ENCODE measurements at places on chromosomes 6 and 20.

- no peak for DNase-seq
These were observed 17.0 kb downstream of the TGM6 start for GRCh38 chr20:2397595-2398145.

- DNase-seq: no peak
These were observed 13.3 kb upstream of the WTAP start for GRCh38 chr6:159713984-159714383.

DNA sequence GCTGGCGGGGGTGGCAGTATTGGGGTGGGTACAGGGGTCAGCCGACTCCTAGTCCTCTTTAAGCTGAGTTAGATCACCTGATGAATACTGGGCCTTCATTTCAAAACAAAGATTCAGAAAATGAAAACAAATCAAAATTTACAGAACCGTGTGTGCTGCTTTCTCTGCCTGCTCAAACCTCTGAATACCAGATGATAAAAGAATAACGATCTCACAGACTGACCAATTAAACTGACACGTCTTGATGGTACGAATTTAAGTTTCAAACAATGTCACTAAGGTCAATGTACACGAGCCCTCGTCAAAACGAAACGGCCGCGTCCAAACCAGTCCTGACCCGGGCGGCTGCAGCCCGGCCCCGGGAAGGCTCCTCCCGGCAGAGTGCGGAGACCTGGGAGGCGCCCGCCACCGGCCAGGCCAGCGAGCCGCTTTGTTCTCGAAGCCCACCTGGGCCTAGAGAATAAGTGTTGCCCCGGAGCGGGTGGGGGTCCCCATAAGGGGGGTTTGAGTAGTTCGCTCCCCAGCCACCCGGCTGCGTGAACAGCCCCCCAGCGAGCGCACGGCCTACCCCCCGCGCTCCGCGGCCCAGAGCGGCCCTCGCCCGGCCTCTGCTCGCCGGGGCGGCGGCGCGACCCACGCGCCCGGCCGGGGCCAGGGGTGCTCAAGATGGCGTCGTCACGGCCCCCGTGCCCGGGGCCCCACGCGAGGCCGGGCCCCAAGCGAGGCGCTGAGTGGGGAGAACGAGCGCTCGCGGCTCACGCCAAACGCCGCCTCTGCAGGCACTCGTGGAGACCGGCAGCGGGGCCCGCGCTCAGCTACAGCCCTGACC lies 728 bp downstream of the PSMA7 start:
- DNase-seq: peak; percentile 22

GRCh38 chr6:33208091-33208967 lies at the start of gene RING1:
RING1 (plus strand) TSS chr6:33208500; CDS start chr6:33208823, 323 bp downstream.
- peak; percentile 90 for DNase-seq

DNA sequence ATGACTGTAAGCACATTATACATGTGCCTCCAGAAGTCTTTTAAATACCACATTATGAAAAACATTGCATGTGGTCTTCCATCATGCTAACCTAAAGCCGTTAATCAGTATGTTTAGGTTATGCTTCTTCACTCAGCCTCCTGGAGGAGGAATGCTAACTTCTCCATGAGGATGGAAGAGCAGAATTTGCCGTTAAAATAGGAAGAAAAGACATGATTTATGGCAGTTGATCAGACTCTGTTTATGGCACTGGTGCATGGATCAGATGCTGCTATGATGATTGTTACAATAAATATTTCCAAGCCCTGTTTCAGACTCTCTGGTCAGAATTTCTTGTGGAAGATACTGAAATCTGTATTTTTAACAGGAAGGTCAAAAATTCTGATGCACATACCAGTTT lies 31.7 kb downstream of the MAP3K4 start:
- no peak for DNase-seq

DNA sequence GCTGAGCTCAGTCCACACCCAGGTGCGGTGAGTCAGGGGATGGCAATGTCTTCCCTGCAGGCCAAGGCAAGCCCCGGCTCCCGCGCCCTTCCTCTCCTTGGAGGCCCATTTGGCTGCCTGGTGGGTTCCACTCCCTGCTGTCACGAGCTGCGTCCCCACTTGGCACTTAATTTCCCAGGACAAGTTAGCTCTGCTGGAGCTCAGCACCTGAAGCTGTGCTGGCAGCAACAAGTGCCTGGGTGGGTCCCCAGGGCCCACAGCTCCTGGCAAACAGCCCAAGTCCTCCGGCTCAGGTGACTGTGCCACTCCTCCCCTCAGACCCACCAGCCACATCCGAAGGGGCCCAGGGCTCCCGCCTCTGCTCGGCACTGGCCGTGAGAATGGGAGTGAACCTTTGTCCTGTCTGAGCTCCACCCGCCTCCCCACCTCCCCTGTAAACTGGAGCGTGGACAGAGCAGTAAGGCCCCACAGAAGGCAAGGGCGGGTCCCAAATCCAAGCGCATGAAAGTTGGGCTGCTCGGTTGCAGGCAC lies 16.9 kb downstream of the LAMA5 start:
- DNase-seq: no peak

DNA sequence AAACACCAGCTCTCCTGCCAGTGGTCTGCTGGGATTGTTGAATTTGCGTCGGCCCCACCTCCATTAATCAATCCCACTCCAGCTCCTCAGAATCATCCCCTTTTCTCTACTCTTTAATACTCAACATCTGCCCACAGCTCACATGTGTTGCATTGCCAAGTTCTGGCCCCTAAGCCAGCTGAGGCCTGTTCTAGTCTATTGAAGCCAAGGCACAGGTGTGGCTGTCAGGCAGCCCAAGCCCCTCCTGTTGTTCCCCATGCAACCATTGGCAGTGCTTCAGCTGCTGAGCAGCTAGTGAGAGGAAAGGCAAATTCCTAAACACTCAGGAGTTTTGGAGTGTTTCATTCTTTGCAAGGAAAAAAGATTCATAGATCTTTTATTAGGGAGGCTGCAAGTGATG lies 128.0 kb upstream of the NT5E start:
- DNase-seq: no peak

DNA sequence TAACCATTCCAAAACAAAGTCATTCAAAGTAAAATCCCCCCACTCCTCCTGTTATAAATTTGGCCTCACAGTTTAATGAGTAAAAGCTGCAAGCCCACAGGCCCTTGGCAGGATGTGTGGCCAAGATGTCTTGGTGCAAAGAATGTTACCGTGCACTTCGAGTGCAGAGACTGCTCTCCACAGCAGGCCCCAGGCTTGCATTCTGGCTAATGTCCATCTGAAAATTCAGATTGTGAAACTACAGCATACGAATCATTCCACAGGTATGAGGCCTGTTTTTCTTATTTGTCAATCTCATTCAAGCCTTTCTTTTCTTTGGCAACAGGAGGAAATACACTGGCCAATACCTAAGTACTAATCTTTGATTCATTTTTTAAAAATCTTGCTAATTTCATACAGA lies 7.1 kb downstream of the RPS6KA2 start:
- DNase-seq: no peak

DNA sequence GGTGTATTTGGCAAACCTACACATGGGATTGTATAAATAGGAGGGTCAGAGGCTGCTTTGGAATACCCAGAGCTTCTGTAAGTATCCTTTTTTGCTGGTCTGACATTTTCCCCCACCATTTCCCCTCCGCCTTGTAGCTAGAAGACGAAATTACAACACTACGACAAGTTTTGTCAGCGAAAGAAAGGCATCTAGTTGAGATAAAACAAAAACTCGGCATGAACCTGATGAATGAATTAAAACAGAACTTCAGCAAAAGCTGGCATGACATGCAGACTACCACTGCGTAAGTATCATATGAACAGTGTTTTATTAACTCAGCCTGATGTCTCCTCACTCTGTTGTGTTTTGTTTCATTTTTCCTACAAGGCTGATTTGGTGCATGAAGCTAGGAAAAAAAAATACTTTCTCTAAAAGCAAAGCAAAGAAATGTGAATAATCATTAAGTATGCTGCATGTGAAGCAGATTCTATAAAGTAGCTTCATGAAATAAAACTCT lies 72.7 kb downstream of the HDDC2 start:
- no peak for DNase-seq

DNA sequence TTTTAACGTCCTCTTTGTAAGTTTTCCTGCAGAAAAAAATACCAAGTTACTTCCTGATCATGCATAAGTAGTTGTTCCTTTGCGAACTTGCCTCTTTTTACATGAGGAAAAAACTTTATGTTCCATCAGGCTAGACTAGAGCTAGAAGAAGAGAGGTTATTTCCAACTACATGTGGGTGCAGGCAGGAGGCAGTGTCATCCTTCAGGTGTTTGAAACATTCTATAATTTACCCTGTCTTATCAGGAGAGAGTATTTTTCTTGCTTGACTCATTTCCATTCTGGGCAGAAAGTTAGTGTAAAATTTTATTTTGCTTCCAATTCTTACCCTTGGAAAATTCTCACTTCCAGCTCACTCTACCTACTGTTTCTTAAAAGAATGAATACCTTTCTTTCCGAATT lies 28.5 kb upstream of the EPHA7 start:
- no peak for DNase-seq

DNA sequence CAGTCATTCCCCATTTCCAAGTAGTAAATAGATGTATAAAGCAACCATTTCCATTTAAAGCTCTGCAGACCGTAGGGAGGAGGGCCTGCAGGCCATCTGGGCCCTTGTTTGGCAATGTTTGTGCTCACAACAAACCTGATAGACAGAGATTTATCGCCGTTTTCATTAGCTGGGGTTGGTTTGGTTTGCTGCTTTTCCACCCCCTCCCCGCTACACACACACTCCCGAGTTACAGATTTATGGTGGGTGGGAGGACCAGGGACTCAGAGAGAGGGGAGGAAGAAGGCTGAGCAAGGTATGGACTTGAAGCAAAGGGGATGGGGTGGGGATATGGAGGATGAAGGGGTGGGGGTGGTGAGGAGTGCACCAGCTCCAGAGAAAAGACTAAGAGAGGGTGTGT lies 36.6 kb upstream of the FOXP4 start:
- no peak for DNase-seq

DNA sequence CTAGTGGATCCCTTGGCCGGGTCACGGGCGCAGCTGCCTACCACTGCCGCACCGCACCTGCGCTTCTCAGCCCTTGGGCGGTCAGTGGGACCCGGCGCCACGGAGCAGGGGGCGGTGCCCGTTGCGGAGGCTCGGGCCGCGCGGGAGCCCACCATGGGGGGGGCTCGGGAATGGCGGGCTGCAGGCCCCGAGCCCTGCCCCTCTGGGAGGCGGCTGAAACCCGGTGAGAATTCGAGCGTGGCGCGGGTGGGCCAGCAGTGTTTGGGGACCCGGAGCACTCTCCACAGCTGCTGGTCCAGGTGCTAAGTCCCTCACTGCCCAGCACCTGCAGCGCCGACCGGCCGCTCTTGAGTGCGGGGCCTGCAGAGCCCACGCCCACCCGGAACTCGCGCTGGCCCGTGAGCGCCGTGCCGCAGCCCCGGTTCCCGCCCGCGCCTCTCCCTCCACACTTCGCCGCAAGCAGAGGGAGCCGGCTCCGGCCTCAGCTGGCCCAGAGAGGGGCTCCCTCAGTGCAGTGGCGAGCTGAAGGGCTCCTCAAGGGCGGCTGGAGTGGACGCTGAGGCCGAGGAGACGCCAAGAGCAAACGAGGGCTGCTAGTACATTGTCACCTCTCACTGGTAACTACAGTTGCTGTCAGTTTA lies 120.5 kb upstream of the TMEM170B start:
- DNase-seq: peak; percentile 37

- DNase-seq: no peak
These were observed 503.9 kb downstream of the CD83 start for GRCh38 chr6:14621518-14621917.

DNA sequence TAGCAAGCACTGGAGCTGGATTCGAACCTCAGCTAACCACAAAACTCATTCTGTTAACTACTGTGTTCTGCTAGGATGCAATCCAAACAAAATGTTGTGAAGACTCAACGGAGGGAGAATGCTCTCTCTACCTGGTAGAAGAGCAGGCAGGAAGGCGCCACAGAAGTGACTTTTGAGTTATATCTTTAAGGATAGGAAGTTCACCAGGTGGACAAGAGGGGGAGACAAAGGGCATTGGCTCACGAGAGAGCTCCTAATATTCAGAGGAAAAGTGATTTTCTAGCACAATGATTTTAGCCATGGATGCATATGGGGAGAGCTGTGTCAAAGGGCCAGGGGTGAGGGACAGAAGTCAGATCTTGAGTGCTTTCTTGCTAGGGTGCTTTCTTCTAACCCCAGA lies 108.4 kb upstream of the MAFB start:
- DNase-seq: no peak

DNA sequence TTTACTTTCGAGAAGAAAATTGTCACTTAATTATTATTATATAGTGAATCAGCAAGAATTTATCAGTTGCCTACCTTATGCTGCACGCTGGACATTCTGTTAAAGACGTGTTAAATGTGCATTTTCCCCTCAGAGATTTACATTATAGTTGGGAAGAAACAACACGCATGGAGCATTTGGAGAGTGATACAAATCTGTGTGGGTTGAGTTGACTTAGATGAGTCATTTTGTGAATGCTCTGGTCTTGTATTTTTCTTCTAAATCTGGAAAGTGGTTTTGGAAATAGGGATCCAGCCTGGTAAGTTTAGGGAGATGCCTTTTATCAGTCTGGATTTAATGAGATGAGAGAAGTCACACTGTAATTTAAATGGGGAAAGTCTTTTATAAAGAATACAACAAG lies 24.0 kb upstream of the SMIM26 start:
- DNase-seq: no peak

- no peak for DNase-seq
These were observed 8.3 kb downstream of the B4GALT5 start for GRCh38 chr20:49705358-49705757.
